B cell (primary cell): ENCODE measurements at places on chromosomes 7 and 10. TPM values are rescaled to one million over a fixed set of nuclear protein-coding genes. Genes with fewer than 3 reads are reported as not detected.

GRCh38 chr10:131725581-131726069 is 175.2 kb upstream of the PPP2R2D start:
- DNase-seq, result no peak
- H3K27me3 ChIP-seq, result no peaks in the 10 kb centered on the region
- no peak overlapping the region for H3K27ac ChIP-seq
- no peaks in the 10 kb centered on the region for H3K36me3 ChIP-seq

Gene NACAD
- polyA plus RNA-seq, result 0.04 and 0.22 TPM in 2 replicates

DNA sequence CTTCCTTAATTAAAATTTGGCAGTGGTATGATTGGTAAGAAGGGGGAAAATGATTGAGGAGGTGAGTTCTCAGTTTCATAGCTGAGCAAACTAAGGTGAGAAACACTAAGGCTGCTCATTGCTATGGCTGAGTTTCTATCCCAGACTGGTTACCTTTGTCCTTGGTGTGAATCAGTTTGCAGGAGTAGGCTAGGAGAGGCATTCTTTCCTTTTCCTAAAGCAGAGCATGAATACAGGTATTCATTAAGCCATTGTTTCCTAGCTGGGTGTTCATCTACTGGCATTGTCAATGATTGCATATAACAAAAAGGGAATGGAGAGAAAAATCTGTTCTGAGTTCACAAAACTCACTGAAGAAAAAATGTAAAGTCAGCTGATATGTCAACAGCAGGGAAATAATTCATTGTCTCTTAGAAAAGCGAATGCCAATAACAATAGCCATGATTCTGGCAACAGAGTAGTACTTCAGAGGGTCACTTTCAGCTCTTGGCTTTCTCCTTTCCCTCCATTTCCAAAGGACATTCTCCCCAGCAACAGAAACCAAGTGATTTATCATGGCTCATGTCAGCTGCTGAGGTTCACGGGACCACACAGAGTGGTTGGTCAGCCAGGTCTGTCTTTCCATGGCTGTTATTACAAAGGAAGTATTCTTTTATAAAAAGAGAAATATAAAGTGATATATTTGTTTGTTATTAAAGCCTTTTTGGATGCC is 234.0 kb downstream of the BICC1 start:
- H3K36me3 ChIP-seq, result no peaks in the 10 kb centered on the region
- H3K27ac ChIP-seq, result no peak overlapping the region
- no peak overlapping the region for H3K4me3 ChIP-seq
- DNase-seq, result no peak

DNA sequence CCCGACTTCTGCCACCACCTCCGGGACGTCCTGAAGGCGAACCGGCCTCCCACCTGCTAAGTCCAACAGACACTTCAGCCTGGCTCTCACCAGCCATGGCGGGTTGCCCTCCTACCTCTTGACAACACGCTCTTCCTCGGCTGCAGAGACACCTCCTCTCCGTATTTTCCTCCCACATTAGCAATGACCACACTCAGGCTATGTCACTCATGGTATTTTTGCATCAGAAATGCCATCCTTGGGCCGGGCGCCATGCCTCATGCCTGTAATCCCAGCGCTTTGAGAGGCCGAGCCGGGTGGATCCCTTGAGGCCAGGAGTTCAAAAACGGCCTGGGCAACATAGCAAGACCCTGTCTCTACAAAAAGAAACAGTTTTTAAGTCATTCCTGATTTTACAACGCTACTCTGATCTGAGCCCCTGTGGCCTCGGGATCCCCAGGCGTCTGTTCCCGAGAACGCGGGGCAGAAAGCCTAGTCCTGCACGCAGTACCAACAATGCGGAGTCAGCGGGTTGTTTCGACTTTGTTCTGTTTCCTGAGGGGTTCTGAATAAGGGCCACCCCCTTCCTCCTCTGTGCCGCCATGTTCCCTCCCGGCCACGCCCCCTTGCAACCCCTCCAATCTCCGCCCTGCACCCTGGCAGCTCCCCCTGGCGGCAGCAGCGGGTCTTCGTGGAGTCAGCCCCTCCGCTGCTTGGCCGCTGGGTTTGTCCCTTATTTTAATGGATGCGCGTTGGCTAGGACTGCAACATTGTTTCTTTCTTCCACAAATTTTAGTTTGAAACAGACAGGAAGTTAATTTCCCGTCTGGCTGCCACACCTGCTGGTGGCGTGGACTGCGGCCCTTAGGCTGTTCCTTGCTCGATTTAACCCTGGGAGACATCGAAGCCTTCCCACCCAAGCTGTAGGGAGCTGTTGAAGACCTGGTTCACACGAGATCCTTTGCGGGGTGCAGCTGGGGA is 9.7 kb upstream of the ZFAND2A start:
- peak overlapping the region; percentile 25 for H3K27ac ChIP-seq
- no peaks in the 10 kb centered on the region for H3K27me3 ChIP-seq
- no peaks in the 10 kb centered on the region for H3K36me3 ChIP-seq
- H3K4me3 ChIP-seq, result peak overlapping the region; percentile 50
- peak; percentile 85 for DNase-seq

Gene CCL24
- not detected in 2 replicates for polyA plus RNA-seq

GRCh38 chr7:27174874-27175625 is 930 bp upstream of the HOXA10 start:
- no peak overlapping the region for H3K4me3 ChIP-seq
- no peaks in the 10 kb centered on the region for H3K36me3 ChIP-seq
- H3K27ac ChIP-seq, result no peak overlapping the region

DNA sequence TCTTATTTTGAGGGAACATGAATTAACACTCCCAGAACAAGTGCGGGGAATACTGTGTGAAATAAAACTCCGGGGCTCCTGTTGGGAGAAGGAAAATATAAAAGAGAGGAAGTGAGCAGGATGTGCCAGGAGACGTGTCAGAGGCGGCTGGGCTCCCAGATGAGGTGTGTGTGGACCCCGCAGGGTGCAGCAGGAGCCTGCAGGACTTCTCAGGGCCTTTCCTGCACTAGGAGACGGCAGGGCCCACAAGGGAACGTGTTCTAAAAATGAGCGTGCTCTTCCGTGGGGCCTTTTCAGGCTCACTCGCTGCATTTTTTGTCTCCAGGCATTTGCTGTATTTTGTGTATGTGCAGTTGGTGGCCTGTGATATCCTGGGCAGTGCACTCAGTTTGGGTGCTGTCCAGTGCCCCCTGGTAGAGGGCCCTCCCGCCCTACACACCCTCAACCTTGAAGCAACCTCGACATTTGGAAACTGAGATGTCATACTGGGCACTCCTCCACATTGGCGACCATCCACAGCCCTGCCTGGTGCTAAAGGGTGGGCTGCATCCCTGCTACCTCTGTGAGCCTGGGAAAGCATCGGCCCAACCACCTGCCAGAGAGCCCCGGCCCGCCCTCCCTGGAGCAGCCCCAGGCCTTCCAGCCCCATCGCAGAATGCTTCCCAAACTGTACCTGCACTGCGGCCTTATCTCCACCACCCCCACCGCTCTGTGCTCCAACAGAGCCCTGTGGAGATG is 35.2 kb upstream of the EN2 start:
- H3K4me1 ChIP-seq, result no peaks in the 10 kb centered on the region
- H3K27me3 ChIP-seq, result peaks cover 12% of the 10 kb centered on the region
- H3K4me3 ChIP-seq, result no peak overlapping the region
- no peak overlapping the region for H3K27ac ChIP-seq
- DNase-seq, result no peak

Gene GPR141
- polyA plus RNA-seq, result not detected in 2 replicates

- H3K36me3 ChIP-seq, result no peaks in the 10 kb centered on the region
- H3K27me3 ChIP-seq, result no peaks in the 10 kb centered on the region
- no peaks in the 10 kb centered on the region for H3K4me1 ChIP-seq
- H3K27ac ChIP-seq, result no peak overlapping the region
- H3K4me3 ChIP-seq, result no peak overlapping the region
Observed at GRCh38 chr7:16170671-16171070, 250.7 kb downstream of the CRPPA start.

DNA sequence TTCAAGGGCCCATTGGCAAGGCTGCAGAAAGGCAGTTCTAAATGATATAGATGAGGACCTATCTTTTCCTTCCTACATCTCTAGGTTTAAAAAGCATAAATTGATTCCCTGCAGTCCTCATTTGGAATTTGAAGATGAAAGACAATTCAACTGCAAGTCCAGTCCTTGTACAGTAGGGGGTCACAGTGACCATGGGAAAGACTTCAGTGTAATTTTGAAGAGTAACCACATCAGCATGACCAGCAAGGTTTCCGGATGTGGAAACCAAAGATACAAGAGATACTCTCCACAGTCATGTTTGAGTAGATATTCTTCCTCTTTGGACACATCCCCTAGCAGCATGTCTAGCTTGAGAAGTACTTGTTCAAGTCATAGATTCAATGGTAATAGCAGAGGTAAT is 539.3 kb upstream of the TEX47 start:
- no peak for DNase-seq
- no peak overlapping the region for H3K4me3 ChIP-seq
- no peaks in the 10 kb centered on the region for H3K27me3 ChIP-seq
- H3K4me1 ChIP-seq, result no peaks in the 10 kb centered on the region

Gene ASZ1
- not detected in 2 replicates for polyA plus RNA-seq

- H3K36me3 ChIP-seq, result peaks cover 77% of the 10 kb centered on the region
- no peak for DNase-seq
- H3K4me1 ChIP-seq, result peaks cover 96% of the 10 kb centered on the region
Observed at GRCh38 chr10:11177926-11178471, 160.3 kb downstream of the CELF2 start.

DNA sequence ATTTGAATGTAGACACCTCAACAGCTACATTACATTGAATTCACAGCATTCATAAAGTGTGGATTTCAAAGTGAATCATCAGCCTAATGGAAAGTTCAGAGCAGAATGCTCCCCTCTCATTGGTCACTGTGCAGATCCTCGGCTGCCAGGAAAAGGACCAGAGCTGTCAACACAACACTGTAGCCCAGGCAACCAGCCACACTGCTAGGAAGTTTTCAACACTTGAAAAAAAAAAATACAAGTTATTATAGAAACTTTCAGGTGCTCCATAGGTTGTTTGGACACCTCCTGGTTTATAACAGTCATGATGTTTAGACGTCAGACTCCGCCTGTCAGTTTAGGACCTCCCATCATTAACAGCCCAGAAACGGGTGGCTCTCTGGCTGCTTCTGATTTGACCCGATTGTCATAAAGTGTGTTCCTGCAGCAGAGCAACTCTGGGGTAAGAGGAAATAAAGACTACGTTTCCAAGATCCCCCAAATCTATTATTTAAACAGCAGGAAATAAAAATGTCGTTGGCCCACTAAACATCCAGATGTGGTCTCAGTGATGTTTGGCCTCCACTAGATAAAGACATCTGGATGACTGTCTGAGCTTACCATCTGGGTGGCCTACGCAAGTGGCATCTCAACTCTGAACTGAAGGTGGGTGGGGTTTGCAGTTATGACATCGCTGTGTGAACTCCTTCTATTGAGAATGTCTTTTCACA is 117.4 kb downstream of the CABCOCO1 start:
- no peaks in the 10 kb centered on the region for H3K36me3 ChIP-seq
- no peak overlapping the region for H3K4me3 ChIP-seq
- H3K4me1 ChIP-seq, result no peaks in the 10 kb centered on the region
- H3K27ac ChIP-seq, result no peak overlapping the region
- DNase-seq, result no peak
- H3K27me3 ChIP-seq, result no peaks in the 10 kb centered on the region

GRCh38 chr10:4082861-4083260 is 297.9 kb upstream of the KLF6 start:
- no peaks in the 10 kb centered on the region for H3K36me3 ChIP-seq
- peaks cover 9% of the 10 kb centered on the region for H3K4me1 ChIP-seq
- no peak overlapping the region for H3K4me3 ChIP-seq
- no peak overlapping the region for H3K27ac ChIP-seq
- H3K27me3 ChIP-seq, result no peaks in the 10 kb centered on the region
- DNase-seq, result no peak

Gene EMX2
- not detected in 2 replicates for polyA plus RNA-seq

DNA sequence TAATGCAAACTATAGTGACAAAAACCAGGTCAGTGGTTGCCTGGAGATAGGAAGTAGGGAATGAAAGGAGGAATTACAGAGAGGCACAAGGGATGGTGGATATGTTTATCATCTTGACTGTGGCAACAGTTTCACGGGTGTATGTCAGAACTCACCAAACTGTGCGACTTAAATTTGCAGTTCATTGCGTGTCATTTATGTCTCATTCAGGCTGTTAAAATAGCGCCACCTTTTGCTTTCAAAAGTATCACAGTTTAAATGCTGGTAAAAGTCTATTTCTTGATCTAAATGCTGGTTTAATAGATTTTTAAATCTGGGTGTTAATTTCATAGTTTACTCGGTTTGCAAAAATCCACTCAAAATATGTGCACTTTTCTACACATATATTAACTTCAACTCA is 51.0 kb downstream of the PTTG1IP2 start:
- H3K36me3 ChIP-seq, result no peaks in the 10 kb centered on the region
- no peak overlapping the region for H3K4me3 ChIP-seq
- DNase-seq, result no peak

Gene LBX1
- polyA plus RNA-seq, result not detected in 2 replicates

GRCh38 chr10:125105155-125105554 is 55.2 kb downstream of the CTBP2 start:
- no peaks in the 10 kb centered on the region for H3K36me3 ChIP-seq
- H3K4me1 ChIP-seq, result no peaks in the 10 kb centered on the region
- no peaks in the 10 kb centered on the region for H3K27me3 ChIP-seq
- no peak overlapping the region for H3K4me3 ChIP-seq
- no peak overlapping the region for H3K27ac ChIP-seq

Gene RARRES2
- not detected in 2 replicates for polyA plus RNA-seq

DNA sequence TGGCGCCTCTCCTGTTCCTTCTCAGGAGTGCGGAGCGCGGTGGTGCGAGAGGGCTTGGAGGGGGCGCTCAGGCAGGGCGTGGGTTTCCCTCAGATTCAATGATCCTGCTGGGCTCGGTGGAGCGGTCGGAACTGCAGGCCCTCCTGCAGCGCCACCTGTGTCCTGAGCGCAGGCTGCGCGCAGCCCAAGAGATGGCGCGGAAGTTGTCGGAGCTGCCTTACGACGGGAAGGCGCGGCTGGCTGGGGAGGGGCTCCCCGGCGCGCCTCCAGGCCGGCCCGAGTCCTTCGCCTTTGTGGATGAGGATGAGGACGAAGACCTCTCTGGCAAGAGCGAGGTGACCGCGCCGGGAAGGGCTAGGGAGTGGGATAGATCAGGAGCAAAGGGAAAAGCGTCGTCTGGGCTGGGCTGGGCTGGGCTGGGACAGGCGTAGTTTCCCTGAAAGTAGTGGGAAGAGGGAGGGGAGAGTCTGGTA is 17.0 kb downstream of the FAM131B start:
- peaks cover 9% of the 10 kb centered on the region for H3K4me1 ChIP-seq
- peaks cover 8% of the 10 kb centered on the region for H3K27me3 ChIP-seq
- no peak overlapping the region for H3K27ac ChIP-seq
- DNase-seq, result peak; percentile 55

GRCh38 chr10:86654411-86655172 is at the start of gene OPN4:
TSS of gene OPN4 (plus strand) at chr10:86654547. CDS start at chr10:86654784, 237 bp downstream.
- H3K4me1 ChIP-seq, result no peaks in the 10 kb centered on the region
- no peak within 1 kb of the TSS for H3K27ac ChIP-seq
- DNase-seq, result no peak
- H3K27me3 ChIP-seq, result no peaks in the 10 kb centered on the region

Gene KLF14
- polyA plus RNA-seq, result 0.25 and 0.30 TPM in 2 replicates
